ENCODE measurements at places on chromosomes 2 and 18.

DNA sequence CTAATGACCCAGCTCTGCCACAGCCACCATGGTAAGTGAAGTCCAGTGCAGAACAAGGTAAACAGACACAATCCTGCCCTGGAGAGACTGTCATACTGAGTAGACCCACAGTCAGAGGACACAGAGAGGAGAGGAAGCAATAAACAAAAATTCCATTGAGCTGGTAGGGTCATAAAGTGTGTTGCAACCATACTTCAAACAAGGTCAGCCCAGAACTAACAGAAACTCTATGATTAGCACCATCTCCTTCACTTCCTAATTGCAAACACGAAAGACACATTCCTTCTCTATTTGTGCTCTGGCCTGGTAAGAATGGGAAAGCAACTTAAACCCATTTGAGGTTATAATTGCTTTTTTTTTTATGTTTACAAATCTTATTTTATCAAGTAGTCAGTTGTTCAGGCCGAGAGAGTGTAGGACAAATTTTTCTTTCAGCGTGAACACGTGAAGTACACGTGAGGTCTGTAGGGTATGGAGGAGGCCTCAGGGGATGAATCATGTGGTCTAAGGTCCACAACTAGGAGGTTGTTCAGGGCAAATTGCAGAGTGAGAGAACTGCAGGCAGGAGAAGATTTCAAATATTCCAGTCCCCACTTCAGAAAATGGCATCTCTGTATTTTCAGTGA is 71.4 kb upstream of the GLS start:
- H3K36me3 ChIP-seq: no peaks in the 10 kb centered on the region
- no peak overlapping the region for H3K27ac ChIP-seq
- H3K4me3 ChIP-seq: no peak overlapping the region
- H3K4me1 ChIP-seq: no peaks in the 10 kb centered on the region

DNA sequence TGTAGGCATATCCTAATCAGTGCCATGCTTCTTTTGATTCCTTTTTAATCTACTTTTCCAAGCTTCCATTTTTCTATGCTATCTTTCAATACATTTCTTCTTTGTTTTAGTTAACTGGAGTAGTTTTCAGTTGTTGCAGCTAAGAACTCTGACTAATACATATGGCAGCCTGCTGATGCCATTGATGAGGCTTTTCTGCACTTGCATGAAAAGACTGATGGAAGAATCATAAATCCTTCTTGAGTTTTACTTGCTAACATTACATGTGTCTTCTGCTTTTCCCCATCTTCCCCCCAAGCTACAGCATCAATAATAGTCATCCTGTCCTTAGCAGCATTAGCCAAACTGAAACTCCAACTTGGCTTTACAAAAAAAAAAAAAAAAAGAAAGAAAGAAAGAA is 203.3 kb downstream of the LRP1B start:
- no peak overlapping the region for H3K4me3 ChIP-seq
- peaks cover 2% of the 10 kb centered on the region for H3K36me3 ChIP-seq
- H3K4me1 ChIP-seq: no peaks in the 10 kb centered on the region

GRCh38 chr2:183078163-183078463 is 434 bp upstream of the DUSP19 start:
- H3K27ac ChIP-seq: peak overlapping the region; percentile 75
- peak overlapping the region; percentile 94 for H3K4me3 ChIP-seq
- H3K4me1 ChIP-seq: peaks cover 6% of the 10 kb centered on the region
- no peaks in the 10 kb centered on the region for H3K27me3 ChIP-seq
- DNase-seq: no peak

DNA sequence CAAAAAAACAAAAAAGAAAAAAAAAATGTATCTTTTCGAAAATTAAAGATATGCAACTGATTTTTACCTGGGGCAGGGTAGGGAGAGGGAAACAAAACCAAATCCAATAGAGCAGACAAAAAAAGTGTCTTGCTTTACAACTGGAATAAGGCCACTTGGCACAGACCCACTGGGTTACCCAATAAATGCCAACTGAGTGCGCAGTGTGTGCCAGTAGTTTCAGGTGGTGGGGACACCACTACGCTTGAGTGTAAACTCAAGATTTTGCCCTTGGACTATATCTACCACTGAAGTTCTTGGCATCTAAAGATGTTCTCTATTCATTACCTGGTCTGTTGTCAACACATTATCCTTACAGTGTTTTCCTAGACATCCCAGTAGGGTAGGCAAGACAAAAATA is 16.3 kb downstream of the VPS4B start:
- H3K27ac ChIP-seq: no peak overlapping the region
- peaks cover 19% of the 10 kb centered on the region for H3K4me1 ChIP-seq
- H3K27me3 ChIP-seq: no peaks in the 10 kb centered on the region
- H3K36me3 ChIP-seq: peaks cover 62% of the 10 kb centered on the region
- DNase-seq: no peak

DNA sequence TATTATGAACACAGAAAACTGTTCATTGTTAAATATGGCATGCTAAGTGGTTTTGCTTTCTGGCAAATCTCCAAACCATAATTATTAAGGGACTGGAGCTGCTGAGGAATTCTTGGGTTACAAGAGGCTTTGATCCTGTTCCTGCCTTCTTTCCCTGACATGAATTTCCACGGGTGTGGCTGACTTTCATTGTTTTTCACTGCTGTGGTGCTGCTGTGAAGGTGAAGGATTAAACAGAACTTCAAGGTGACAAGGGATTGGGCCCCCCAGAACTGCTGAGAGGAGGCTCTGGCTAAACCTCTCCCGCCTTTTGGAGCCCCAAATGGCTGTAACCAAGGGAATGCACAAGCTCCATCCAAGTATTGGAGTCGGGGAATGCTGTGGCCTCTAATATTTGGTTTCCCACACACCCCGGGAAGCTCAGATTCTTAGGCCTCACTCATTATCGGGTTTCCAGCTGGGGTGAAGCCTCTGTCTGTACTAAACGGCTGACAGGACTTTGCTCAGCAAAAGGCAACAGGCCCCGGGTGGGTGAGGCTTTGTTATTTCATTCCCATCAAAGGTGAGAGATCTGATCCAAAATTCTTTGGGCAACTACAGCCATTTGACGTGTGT is 29.0 kb upstream of the ZFP36L2 start:
- H3K27me3 ChIP-seq: no peaks in the 10 kb centered on the region
- H3K27ac ChIP-seq: no peak overlapping the region
- no peak overlapping the region for H3K4me3 ChIP-seq
- no peaks in the 10 kb centered on the region for H3K4me1 ChIP-seq
- DNase-seq: no peak

GRCh38 chr18:27614951-27615844 is 430.1 kb upstream of the CHST9 start:
- H3K4me1 ChIP-seq: no peaks in the 10 kb centered on the region
- H3K36me3 ChIP-seq: no peaks in the 10 kb centered on the region
- no peak overlapping the region for H3K4me3 ChIP-seq
- DNase-seq: no peak
- no peak overlapping the region for H3K27ac ChIP-seq

DNA sequence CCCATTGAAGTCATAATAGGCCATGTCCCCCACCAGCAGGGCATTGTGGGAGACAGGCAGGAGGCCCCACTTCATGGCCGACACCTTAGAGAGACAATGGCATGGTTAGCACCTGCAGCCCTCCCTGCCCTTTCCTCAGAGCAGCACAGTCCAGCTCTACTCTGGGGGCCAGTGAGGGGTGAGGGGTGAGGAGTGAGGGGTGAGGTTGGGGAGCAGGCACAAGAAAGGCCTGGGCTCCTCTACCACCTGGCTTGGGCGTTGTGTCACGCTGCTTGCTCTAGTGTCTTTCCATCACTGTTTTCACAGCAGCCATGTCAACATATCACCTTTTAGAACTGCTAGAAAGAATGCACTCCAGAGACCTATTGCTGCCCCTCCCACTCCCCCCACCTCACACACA is 77.2 kb downstream of the ADD2 start:
- H3K36me3 ChIP-seq: peaks cover 2% of the 10 kb centered on the region
- H3K4me3 ChIP-seq: no peak overlapping the region
- peaks cover 55% of the 10 kb centered on the region for H3K27me3 ChIP-seq
- DNase-seq: no peak
- H3K4me1 ChIP-seq: no peaks in the 10 kb centered on the region
- H3K27ac ChIP-seq: no peak overlapping the region

- DNase-seq: no peak
- peaks cover 38% of the 10 kb centered on the region for H3K36me3 ChIP-seq
- H3K27ac ChIP-seq: no peak overlapping the region
- peaks cover 35% of the 10 kb centered on the region for H3K4me1 ChIP-seq
Measured at GRCh38 chr2:68784188-68784587, 49.6 kb downstream of the ARHGAP25 start.

- H3K4me1 ChIP-seq: no peaks in the 10 kb centered on the region
- DNase-seq: no peak
- H3K27ac ChIP-seq: no peak overlapping the region
- no peaks in the 10 kb centered on the region for H3K27me3 ChIP-seq
Measured at GRCh38 chr2:220192994-220193753, 565.7 kb downstream of the SLC4A3 start.

DNA sequence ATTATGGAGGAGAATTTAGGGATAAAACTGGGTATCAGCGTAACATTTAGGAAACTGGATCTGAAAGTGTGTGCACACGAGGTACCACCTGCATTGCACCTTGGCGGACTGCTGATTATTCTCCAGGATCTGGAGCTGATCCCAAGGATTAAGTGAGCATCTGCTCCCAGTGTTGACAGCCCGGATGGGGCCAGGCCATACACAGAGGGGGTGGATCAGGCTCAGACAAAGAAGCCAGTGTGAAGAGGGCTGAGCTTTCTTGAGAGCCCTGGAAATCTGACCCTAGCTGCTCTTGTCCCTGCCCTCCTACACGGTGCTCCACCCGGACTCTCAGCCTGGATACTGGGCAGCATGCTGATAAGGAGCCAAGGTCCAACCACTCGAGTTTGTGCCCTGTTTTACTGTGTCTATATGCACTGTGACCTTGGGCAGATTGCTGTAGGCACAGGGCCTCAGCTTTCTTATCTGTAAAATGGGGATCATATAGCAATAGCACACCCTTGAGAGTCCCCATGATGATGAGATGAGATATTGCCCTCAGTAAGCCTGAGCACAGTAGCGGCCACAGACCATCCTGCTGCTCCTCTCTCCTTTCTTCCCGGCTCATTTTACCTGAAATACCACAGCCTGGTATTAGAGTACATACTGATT is 396.8 kb upstream of the CELF4 start:
- no peaks in the 10 kb centered on the region for H3K27me3 ChIP-seq
- no peak overlapping the region for H3K4me3 ChIP-seq

GRCh38 chr2:157557770-157558169 is 70.9 kb downstream of the ACVR1C start:
- H3K4me1 ChIP-seq: no peaks in the 10 kb centered on the region
- no peak for DNase-seq
- H3K27me3 ChIP-seq: no peaks in the 10 kb centered on the region
- no peak overlapping the region for H3K27ac ChIP-seq
- peaks cover 2% of the 10 kb centered on the region for H3K36me3 ChIP-seq

- H3K27me3 ChIP-seq: no peaks in the 10 kb centered on the region
- no peaks in the 10 kb centered on the region for H3K36me3 ChIP-seq
- H3K4me1 ChIP-seq: no peaks in the 10 kb centered on the region
Measured at GRCh38 chr2:209908511-209908910, 93.9 kb upstream of the RPE start.

DNA sequence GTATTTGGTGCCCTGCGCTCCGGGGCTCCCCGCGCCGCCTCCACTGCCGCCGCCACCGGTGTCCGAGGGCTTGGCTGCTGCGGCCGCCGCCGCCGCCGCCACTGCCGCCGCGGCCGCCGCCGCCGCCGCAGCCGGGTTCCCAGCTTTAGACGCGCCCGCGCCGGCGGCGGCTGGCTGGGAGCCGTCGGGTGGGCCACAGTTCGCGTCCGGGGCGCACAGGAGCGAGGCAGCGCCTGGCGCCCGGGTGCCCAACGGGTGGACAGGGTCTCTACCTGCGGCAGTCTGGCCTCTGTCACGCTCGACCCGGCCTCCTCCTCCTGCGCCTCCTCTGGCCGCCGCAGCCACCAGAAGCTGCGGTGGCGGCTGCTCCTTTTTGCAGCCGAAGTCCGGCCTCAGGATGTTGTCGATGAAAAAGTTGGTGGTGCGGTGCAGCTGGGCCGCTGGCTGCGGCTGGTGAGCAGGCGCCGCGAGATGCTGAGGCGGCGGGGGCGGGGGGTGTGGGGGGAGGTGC is 951 bp downstream of the EN1 start:
- DNase-seq: no peak
- no peak overlapping the region for H3K4me3 ChIP-seq
- H3K27ac ChIP-seq: no peak overlapping the region

- no peaks in the 10 kb centered on the region for H3K27me3 ChIP-seq
- no peak for DNase-seq
- H3K4me1 ChIP-seq: peaks cover 8% of the 10 kb centered on the region
- H3K4me3 ChIP-seq: no peak overlapping the region
Measured at GRCh38 chr18:12333506-12334290, 25.7 kb downstream of the TUBB6 start.

- H3K27ac ChIP-seq: no peak overlapping the region
- H3K4me1 ChIP-seq: no peaks in the 10 kb centered on the region
- H3K36me3 ChIP-seq: no peaks in the 10 kb centered on the region
- peaks cover 54% of the 10 kb centered on the region for H3K27me3 ChIP-seq
Measured at GRCh38 chr2:235406430-235406829, 87.4 kb upstream of the AGAP1 start.

GRCh38 chr2:48566592-48567310 is 36.8 kb downstream of the STON1 start:
- DNase-seq: no peak
- H3K27ac ChIP-seq: no peak overlapping the region
- peaks cover 13% of the 10 kb centered on the region for H3K27me3 ChIP-seq
- no peaks in the 10 kb centered on the region for H3K36me3 ChIP-seq

DNA sequence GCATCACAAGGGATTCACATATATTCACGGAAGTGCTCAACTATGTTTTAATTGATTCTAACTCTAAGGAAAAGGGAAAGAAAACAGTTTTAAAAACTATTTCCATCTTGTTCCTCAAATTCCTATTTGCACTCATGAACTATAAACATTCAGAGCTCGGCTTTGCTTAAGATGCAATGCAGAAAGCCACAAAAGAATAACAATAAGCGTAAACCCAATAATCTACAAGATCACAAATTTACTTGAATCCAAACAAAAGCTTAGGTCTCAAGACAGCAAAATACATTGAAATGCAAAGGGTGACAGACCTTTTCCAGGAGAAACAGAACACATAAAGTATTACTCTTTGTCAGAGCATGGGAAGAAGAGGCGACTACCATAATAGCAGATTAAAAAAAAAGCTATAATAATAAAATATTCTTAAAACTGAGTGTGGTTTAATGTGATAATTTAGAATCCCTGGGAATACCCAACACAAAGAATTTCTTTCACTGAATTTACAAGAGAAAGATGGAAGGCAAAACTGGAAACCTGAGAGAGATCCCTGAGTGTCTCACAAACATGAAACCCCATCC is 1094.9 kb downstream of the LRP1B start:
- no peaks in the 10 kb centered on the region for H3K36me3 ChIP-seq
- H3K4me3 ChIP-seq: no peak overlapping the region
- H3K27ac ChIP-seq: no peak overlapping the region
- no peaks in the 10 kb centered on the region for H3K27me3 ChIP-seq

- no peaks in the 10 kb centered on the region for H3K27me3 ChIP-seq
- H3K4me1 ChIP-seq: peaks cover 13% of the 10 kb centered on the region
- H3K27ac ChIP-seq: peak overlapping the region; percentile 42
- peaks cover 4% of the 10 kb centered on the region for H3K36me3 ChIP-seq
- DNase-seq: no peak
- H3K4me3 ChIP-seq: peak overlapping the region; percentile 74
Measured at GRCh38 chr18:22324191-22325131, 93.3 kb downstream of the CTAGE1 start.
